ENCODE measurements at places on chromosomes 12 and 14.

DNA sequence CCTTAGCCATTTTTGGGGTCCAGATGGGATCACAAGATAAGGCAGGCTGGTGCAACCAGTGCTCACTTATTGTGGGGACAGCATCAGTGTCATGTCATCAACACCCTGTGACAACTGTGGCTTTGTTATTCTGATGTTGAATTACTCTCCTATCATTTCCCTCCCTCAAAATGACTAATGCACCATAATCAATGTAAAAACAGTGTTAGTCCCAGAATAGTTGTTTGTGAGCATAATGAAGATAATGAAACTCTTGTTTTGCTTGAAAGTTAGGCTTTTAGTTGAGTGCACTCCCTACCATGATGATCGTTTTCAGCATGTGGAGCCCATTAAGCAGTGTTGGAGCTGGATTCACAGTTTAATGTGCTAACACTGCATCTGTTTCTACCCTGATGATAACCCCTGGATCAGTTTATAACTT lies 151.4 kb downstream of the TMTC2 start:
- DNase-seq: no peak

DNA sequence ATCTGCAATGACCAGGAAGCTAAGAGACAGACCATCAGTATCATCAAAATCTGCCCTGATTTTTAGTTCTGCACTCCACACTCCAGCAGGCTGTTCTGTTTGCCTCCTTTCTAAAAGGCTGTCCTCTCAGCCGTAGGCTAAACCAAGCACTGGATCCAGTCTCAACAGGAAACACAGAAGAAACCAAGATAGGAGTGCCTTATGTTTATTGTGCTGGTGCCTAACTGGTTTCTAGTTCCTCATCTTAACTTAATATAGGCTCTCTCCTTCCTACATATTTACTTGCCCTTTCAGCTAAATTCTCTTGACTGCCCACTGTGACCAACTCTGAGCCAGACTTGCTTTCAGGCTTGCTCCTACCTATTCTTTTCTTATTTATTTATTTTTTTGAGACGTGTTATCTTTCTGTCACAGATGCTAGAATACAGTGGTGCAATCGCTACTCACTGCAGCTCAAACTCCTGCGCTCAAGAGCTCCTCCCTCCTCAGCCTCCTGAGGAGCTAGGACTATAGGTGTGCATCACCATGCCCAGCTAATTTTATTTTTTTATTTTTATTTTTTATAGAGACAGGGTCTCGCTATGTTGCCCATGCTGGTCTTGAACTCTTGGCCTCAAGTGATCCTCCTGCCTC lies 30.8 kb downstream of the GALNT4 start:
- DNase-seq: no peak

DNA sequence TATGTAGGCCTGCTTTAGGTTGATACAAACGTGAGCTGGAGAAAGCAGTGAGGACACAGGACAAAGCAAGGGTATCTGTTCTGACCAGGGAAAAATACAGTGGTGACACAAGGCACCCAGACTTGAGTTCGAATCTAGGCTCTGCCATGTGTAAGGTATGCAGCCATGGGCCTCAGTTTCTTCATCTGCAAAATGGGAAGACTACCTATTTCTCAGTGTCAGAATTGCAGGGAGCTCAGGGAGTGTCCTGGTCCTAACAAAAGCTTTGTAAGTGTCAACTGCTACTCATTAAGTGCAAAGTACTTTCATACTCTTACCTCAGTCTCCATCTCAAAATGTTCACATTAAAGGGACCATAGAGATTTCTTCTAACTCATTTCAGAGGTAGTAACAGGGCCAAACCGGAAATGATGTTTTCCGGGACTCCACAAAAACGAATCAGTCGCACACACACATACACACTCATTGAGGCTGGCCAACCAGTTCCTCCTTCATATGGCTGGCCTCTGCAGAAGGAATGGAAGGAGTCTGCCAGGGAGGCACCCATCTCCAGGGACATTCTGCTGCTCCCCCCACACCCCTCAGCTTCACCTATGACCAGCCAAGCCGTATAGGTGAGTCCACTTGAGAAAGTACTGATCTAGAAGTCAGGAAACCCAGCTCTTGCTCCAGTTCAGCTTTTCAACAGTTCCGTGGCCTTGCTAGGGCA lies 7.8 kb downstream of the CTDSP2 start:
- no peak for DNase-seq

DNA sequence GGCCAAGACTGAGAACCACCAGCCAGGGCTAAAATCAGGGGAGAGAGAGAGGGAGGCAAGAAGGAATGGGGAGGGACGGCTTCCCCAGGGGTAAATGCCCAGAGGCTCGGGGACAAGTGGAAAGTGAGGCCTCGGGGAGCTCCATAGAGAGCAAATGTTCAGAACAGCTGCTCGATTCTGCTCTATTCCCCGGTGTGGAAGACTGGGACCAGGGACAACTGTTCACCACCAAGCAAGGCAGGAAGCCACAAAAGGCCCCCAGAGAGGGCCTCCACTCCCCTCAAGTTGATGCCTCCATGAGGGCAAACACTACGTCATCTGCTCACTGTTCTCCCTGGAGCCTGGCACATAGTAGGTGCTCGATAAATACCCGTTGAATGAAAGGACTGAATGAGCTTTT lies 53.5 kb downstream of the IRF2BPL start:
- no peak for DNase-seq

- DNase-seq: peak; percentile 33
These were observed 12.9 kb upstream of the MCRS1 start for GRCh38 chr12:49580572-49581535.

GRCh38 chr12:54723379-54724256 lies 75.5 kb upstream of the DCD start:
- DNase-seq: no peak

- DNase-seq: no peak
These were observed 8.8 kb downstream of the USP15 start for GRCh38 chr12:62268956-62269355.

Measured in stimulated activated CD8-positive, alpha-beta memory T cell treated with anti-CD3 and anti-CD28 coated beads, Interleukin-2, amount 100 ng/mL, for 1 hour (primary cell).